Osteocyte (in vitro differentiated cells): ENCODE measurements at places on chromosomes 7 and 10.

- DNase-seq = no peak
Observed at GRCh38 chr10:3692387-3692999, 92.5 kb downstream of the KLF6 start.

DNA sequence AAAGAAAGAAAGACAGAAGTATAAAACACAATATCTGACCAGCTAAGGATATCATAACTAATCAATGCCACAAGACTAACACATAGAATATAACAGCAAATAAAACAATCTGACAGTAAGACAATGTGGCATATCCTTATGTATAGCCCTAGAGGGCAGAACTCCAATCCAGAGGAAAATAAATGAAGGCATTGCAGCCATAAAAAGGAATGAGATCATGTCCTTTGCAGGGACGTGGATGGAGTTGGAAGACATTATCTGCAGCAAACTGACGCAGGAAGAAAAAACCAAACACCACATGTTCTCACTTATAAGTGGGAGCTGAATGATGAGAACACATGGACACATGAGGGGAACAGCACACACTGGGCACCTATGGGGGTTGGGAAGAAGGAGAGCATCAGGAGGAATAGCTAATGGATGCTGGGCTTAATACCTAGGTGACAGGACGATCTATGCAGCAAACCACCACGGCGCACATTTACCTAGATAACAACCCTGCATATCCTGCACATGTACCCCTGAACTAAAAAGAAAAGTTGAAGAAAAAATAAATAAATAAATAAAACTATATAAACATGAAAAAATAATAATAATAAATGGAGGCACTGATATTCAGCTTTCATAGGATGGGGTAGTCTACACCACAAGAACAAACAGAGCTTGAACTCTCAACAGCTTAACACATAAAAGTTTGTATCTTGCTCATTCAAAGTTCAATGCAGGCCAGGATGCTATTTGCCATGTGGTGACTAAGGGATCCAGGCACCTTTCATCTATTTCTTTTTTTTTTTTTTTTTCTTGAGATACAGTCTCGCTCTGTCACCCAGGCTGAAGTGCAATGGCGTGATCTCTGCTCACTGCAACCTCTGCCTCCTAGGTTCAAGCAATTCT lies 66.1 kb upstream of the KAT6B start:
- no peak for DNase-seq

DNA sequence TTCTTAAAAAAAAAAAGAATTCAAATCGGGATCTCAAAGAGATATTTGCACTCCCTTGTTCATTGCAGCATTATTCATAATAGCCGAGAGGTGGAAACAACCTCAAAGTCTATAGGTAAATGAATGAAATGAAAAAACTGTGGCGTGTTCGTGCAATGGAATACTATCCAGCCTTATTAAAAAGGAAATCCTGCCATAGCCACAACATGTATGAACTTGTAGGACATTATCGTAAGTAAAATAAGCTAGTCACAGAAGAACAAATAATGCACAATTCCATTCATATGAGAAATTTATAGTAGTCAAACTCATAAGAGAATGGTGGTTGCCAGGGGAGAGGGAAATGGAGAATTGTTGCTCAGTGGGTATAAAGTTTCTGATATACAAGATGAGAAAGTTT lies 37.9 kb downstream of the GRK5 start:
- DNase-seq = no peak

- no peak for DNase-seq
Observed at GRCh38 chr10:35933491-35933890, 291.4 kb upstream of the FZD8 start.
